ENCODE measurements at places on chromosomes 4 and X.

DNA sequence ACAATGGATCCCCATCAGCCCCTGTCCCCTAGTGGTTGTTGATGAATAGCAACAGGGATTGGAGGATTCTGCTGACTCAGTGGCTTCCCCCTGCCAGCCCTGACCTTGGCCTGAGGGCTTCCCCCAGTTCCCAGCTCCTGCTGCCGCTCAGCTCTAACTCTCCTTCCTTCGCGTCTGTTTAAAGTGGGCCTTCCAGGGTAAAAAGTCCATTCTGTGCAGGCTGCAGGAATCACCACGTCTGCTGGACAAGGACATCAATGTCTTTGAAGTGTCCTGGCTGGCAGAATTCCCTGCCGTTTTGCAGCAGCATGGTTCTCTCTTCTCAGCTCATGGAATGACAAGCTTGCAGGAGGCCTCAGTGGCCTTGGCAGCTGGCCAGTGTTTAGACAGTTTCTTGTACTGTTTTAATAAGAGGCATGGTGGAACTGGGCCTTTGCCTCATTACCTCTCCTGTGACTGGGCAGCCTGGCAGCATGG is 152.5 kb upstream of the STX18 start:
- DNase-seq: no peak

GRCh38 chr4:43331226-43332051 is 438.9 kb downstream of the GRXCR1 start:
- no peak for DNase-seq

- no peak for DNase-seq
Measured at GRCh38 chrX:49082271-49082871, 2.7 kb upstream of the WDR45 start.

- no peak for DNase-seq
Measured at GRCh38 chr4:7618361-7618760, 183.6 kb upstream of the PSAPL1 start.

GRCh38 chr4:57037982-57038604 is 59.4 kb downstream of the POLR2B start:
- peak; percentile 52 for DNase-seq
